ENCODE measurements at places on chromosomes 1 and 21. TPM values are rescaled to one million over a fixed set of nuclear protein-coding genes. Genes with fewer than 3 reads are reported as not detected.

GRCh38 chr1:230809256-230809990 is 58.9 kb downstream of the C1orf198 start:
- peaks cover 2% of the 10 kb centered on the region for H3K27me3 ChIP-seq
- no peak overlapping the region for H3K4me3 ChIP-seq
- no peak overlapping the region for H3K27ac ChIP-seq
- no peak for DNase-seq

DNA sequence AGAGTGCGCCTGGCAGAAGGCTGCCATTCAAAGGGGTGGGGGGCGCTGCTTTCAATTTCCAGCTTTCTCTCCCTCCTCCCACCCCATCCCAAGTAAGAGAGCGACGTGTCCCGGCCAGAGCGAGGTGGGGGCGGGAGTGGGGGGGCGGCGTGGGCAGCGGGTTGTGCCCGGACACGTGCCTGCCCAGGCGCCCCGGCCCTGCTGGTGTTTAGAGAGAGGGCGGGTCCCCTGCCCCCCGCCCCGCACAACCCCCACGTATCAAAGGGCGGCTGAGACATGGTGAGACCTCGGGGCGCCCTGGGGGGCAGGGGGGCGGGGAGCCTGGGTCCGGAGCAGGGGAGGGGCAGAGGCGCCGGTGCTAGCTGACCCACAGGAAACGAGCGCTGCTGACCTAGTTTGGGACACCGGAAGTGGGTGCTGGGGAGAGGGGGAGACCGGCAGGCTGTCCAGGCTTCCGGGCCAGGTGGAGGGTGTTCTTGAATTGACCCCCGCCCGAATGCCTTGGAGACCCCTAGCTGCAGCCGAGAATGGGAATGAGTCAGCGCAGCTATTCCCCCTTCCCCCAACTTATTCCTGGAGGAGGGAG is 1.3 kb downstream of the ZBTB7B start:
- H3K36me3 ChIP-seq: peaks cover 14% of the 10 kb centered on the region
- peaks cover 48% of the 10 kb centered on the region for H3K4me1 ChIP-seq
- H3K27me3 ChIP-seq: peaks cover 2% of the 10 kb centered on the region
- peak overlapping the region; percentile 98 for H3K4me3 ChIP-seq

DNA sequence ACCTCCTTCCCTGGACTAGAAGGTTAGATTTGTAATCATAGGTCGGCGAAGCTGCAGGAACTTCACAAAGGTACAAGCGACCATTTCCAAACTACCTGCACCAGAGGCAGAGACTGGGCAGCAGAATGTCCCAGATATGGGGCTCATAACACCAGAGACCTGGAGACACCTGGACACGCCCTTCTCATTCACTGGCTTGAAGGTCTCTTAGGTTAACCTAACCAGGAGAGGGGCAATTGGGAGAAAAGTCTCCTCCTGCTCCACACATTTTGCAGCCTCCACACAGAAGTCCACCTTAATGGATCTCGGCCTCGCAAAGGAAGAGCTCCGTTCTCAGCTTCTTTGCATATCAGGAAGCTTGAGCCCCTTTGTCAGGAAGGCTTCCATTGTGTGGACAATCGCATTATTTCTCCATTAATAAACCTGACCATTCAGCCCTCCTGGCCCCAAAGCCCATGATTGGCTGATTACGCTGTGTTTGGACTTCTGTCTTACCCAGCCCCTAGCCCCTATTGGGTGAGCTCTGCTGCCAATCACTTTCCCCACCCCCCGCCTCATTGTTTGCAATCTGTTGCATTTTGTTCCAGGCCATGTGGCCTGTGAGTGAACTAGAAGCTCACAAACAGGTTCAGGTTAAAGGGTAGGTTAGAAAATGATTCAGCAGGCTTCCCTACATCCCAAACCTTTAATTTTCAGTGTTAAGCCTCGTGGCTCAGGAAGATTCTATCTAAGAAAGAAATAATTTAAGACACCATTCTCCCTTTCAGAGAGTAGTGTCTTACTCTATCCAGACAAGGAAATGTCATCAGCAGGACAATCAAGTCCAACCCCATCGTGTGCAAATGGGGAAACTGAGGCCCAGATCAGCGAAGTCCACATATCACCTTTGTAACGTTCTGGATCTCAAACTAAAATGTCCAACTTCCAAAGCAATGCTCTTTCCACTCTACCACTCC is 2.8 kb downstream of the MYCL start:
- H3K4me3 ChIP-seq: no peak overlapping the region
- H3K36me3 ChIP-seq: no peaks in the 10 kb centered on the region
- H3K27me3 ChIP-seq: peaks cover 75% of the 10 kb centered on the region
- no peak overlapping the region for H3K27ac ChIP-seq
- no peak for DNase-seq
- no peaks in the 10 kb centered on the region for H3K4me1 ChIP-seq

DNA sequence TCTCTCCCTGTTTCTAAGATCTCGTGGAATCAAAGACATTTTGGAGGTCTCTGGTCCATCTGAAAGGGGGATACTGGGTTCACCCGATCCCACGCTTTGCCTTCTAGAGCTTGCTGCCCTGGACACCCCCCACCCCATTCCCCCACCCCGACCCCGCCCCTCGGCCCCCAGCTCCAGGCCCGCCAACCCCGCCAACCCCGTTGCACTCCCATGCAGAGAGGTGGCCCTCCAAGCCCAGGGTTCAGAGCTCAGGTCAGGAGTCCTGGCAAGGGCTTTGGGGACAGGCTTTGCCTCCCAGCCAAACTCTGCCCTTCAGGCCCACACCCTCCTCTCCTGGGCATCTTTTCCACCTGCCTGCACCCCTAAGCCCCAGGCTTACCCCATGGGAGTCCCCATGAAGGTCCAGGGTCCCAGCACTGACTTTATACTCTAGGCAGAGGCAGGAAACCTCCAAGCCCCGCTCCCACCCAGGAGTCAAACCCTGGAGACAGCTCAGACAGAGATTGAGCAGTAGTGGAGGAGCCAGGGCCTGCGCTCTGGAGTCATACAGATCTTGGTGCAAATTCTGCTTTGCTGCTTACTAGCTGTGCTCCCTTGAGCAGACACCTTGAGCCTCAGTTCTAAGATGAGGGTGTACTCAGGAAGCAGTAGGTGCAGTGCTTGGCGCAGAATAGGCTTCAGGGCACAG is 155.9 kb downstream of the FOXD2 start:
- no peak overlapping the region for H3K27ac ChIP-seq
- H3K36me3 ChIP-seq: no peaks in the 10 kb centered on the region
- H3K4me1 ChIP-seq: no peaks in the 10 kb centered on the region

DNA sequence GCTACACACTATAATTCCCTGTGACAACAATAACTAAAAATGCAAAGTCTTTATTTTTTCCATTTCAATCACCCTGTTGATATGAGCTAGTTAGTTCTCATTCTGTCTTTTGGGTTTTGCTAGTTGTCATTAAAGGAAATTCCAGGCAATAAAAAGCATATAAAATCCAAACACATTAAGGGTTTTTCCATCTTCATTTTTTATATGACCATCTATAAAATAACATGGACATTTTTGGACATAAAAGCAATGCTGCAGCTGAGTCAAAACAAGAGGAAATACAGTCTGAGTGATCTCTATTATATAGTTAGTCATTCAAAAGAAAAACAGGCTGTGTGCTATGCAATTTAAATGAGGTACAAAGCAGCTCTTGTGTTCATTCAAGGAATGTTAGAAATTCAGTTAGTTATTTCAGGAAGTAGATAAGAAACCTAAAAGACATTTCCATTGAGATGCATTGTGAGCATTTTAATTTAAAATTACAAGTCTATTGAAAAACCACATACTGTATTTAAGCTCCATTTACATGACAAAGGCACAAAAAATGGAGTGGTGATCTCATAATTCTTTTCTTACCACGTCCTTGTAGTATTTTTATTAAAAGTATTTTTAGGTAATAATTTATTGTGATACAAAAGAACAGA is 67.3 kb upstream of the BCL10 start:
- H3K27me3 ChIP-seq: peaks cover 32% of the 10 kb centered on the region
- H3K4me3 ChIP-seq: no peak overlapping the region
- no peak overlapping the region for H3K27ac ChIP-seq
- H3K4me1 ChIP-seq: no peaks in the 10 kb centered on the region

GRCh38 chr1:167679714-167680113 is 42.1 kb upstream of the MPZL1 start:
- peaks cover 27% of the 10 kb centered on the region for H3K4me1 ChIP-seq
- peaks cover 30% of the 10 kb centered on the region for H3K36me3 ChIP-seq
- no peak overlapping the region for H3K4me3 ChIP-seq
- no peak for DNase-seq

GRCh38 chr1:211492511-211493132 is 660 bp upstream of the RD3 start:
- no peaks in the 10 kb centered on the region for H3K36me3 ChIP-seq
- H3K4me1 ChIP-seq: peaks cover 5% of the 10 kb centered on the region
- H3K27ac ChIP-seq: no peak overlapping the region
- no peak for DNase-seq
- no peak overlapping the region for H3K4me3 ChIP-seq
- peaks cover 5% of the 10 kb centered on the region for H3K27me3 ChIP-seq

DNA sequence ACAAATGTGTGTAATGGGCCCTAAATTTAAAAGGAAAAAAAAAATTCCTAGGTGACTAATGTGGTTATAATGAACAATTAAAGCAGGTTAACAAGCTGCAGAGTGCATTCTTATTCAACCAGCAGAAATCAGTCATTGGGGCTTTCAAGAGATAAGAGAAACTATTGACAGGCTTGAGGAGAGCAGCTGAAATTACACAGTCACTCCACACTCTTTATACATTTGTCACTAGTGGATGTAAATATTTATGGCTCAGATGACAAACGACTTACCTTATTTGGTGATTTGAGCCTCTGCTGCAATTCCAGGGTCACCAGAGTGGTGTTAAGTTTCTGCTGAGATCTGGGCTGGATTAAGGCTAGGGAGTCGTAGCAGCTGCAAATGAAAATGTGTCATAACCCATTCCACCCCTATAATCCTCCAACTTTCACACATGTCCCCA is 896.3 kb downstream of the TTLL7 start:
- DNase-seq: no peak
- no peak overlapping the region for H3K4me3 ChIP-seq
- H3K4me1 ChIP-seq: no peaks in the 10 kb centered on the region
- no peak overlapping the region for H3K27ac ChIP-seq
- H3K36me3 ChIP-seq: no peaks in the 10 kb centered on the region

DNA sequence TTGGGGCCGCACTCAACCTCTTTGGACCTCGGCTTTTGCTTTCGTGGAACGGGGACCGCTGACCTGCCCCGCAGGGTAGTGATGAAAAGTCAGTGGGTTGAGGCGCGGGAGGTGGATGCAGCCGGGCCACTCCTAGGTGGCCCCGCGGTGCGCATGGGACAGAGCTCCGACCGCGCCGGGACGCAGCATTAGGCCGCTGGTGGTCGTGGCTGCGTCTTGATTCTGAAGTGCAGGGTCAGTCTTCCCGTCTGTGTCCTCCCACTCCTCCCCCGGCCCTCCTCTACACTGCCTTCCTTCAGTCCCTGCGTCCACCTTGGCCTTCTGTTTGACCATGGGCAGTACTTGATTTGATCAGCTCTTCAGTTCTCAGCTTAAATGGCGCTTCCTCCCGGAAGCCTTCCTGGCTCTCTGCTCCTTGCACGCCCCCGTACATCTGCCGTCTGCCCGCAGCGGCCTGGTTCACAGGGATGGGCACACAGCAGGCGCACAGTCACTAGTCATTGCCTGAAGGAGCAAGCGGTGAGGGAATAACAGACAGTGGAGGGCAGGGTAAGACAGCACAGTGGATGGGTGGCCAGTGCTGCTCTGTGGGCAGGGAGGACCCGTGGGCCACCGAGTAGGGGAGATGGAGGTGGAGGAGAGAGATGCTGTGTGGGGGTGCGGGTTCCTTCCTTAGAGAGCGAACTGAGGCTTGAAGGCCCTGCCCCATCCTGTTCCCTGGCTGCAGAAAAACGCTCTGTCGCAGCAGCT is 633 bp downstream of the THEMIS2 start:
- no peak for DNase-seq
- peaks cover 50% of the 10 kb centered on the region for H3K4me1 ChIP-seq
- H3K4me3 ChIP-seq: peak overlapping the region; percentile 94
- peaks cover 6% of the 10 kb centered on the region for H3K36me3 ChIP-seq

The NBPF6 gene
- total RNA-seq: 0.13 TPM

The KIF26B gene
- total RNA-seq: 0.07 TPM

The IL12RB2 gene
- 218 TPM for total RNA-seq

The LIPI gene
- not detected for total RNA-seq
